ENCODE measurements at places on chromosomes 4 and X. TPM values are rescaled to one million over a fixed set of nuclear protein-coding genes. Genes with fewer than 3 reads are reported as not detected.

GRCh38 chr4:7812231-7812857 lies 127.3 kb downstream of the AFAP1 start:
- no peak for DNase-seq

GRCh38 chr4:143882892-143883291 lies 22.5 kb downstream of the GYPE start:
- DNase-seq, result no peak

GRCh38 chrX:105017641-105018040 lies 202.9 kb downstream of the TEX13A start:
- DNase-seq, result no peak

DNA sequence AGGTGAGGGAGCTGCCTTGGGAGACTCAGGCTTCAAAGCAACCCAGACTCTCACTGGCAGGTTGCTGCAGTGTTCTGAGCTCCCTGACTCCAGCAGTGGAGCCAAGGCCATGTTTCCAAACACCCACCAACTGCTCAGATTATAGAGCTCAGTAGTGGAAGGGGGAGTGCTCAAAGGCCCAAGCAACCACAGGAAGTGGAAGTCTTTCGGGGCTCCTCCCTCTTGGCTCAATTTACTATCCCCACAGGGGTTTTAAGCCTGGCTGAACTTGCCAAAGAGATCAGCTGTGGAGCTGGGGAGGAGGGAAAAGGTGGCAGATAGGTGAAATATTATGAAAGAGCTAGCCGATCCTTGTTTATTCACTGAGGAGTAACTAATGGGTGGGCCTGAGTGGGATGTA lies 82.5 kb downstream of the HPRT1 start:
- DNase-seq, result no peak

DNA sequence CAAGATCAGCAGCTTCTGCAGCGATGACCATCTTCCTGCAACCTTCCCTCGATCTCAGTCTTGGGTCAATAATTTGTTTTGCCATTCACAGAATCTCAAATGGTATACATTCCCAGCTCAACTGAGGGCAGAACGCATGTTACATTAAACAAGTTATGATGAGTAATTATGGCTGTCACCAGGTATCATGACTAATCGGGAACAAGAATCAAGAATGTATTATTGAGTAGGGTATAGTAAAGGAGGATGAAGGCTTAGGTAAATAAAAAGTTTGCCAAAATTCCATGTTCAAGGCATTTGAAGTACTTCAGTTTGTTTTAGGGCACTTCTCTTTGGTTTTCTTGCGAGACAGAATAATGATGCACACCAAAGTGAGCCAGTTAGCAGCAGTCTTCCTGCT lies 194.1 kb downstream of the SH2D1A start:
- no peak for DNase-seq

- no peak for DNase-seq
Observed at GRCh38 chr4:86961605-86962295, 26.9 kb downstream of the AFF1 start.

DNA sequence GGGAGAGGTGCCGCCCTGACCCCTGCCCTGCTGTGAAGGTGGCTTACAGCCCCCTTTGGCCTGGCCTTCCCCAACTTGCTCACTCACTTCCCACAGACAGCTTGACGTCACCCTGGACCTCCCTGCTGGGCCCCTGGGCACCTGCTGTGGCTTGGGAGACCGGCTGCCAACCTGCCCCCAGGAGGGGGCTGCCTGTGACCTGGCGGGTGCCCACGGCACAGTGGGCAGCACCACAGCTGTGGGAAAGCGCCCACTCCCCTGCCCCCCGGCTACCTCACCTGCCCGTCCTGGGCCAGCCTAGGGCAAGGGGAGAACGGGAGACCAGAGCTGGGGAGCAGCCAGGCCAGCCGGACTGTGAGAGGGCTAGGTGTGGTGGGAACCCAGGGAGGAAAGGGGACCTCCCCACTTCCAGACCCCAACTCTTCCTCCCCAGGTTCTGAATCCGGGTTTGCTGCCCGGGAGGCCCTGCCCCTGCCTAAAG lies 2.4 kb upstream of the ZFP92 start:
- DNase-seq, result no peak

- no peak for DNase-seq
Observed at GRCh38 chrX:29466456-29466855, 748.9 kb upstream of the MAGEB2 start.

DNA sequence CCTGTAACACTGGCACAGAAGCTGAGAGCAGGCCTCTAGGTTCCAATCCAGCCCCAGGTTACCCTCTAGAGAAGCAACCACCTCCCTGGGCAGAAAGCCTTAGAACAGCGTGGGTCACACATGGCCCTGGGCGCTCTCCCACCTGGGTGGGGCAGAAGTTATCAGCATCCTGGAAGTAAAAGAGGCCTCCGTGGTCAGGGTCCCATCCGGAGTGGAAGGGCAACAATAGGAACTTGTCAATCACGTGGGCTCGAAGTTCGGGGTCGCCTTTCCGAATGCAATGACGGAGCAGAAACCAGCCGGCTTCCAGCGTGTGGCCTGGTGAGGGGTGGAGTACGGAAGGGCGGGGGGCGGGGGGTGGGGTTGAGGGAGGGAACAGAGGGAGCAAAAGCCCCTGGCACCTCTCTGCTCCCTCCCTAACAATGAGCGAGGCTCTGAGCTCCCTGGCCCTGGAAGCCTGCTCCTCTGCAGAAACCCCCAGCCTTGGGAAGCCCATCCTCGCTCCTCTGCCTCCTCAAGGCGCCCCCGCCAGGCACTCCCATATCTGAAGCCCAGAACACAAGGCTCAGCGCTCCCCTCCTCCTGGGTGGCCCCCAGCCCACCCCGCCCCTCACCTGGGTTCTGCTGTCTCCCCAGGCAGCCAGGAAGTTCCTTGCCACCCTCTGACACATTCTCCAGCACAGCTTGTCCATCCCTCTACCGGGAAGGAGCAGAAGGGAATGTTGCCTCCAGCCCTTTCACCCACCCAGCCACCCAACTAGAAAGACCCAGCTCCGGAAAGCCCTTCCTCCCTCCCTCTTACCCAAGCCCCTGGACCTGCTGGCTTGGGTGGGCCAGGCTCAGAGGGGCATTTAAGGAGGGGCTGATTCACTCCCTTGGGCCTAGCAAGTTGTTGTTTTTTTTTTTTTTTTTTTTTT lies 2.8 kb downstream of the RENBP start:
- DNase-seq, result no peak

GRCh38 chrX:109336141-109336540 lies 145.7 kb downstream of the GUCY2F start:
- DNase-seq, result no peak

- no peak for DNase-seq
Observed at GRCh38 chrX:154024271-154024670, 4.6 kb upstream of the IRAK1 start.

DNA sequence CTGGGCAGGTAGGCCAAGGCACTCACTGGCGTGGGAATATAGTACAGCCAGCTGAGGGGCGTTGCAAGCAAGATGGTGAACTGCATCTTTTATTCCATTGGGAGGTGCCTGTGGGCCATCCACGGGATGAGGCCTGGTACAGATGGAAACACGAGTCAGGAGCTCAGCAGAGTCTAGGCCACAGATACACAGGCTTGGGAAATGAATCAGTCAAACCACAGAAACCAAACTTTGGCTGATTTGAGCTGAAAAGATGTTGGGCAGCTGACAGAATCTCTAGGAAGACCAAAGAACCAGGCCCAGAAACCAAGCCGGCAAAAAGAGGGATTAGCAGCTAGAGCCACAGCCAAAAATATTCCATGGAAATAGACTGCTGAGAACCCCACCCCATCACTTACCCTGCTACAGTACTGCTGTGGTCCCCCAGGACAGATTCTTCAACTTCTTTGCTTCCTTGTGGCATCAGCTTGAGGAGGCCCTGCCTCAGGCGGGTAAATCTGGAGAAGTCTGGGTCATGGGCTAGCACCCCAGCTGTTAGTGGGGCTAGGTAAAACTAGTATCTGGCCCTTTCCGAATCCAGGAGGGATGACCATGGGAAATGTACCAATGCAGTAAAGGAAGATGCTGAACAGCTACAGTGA lies 75.4 kb downstream of the TMEM131L start:
- DNase-seq, result no peak

DNA sequence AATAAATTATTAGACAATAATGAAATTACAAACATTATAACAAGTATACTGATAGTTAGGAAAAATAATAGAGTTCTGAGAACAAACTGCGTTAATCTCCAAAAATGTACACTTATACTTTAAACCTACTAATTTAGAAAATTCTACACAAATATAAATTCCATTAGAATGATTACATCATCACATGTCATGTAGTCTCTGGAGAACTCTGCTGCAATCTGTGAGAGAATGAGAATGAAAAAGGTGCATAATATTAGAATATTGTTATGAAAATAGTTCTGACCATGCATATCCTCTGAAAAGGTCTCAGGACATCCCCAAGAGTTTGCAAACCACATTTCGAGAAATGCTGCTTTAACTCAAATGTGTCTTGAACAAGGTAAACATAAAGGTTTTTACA lies 11.4 kb downstream of the GUCY1A1 start:
- DNase-seq, result no peak

DNA sequence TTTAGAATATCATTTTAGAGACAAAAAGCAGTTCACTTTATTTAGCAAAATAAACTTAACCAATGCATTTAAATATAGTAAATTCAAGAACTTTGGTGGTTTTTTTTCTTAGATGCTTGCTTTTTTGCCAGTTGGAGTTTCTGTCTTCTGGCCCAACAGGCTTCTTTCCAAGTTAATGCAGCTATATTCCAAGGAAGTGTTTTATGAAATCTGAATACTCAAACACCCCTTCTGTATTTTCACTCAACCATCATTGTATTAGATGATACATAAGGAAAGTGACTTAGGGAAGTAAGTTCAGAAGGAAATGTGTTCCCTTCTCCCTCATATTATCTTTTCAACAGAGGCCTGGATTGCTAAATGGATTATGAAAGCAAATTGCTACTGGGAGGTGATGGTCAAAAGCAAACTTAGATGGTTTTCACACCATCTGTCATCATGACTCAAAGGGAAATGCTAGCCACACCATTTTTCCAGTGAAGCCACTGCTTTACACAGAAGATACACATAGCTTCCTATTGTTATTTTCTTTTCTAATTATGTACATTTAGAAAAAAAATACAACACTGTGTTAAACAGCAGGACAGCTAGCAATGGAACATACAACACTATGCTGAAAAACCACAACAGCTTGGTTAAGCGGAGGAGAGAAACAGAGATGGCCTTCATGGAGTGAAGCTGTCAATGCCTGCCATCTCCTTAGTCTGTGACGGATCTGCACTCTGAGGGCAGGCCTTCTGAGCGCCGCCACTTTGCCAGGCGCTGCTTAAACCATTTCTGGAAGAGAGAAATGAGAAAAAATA lies 32.9 kb downstream of the HOPX start:
- no peak for DNase-seq

DNA sequence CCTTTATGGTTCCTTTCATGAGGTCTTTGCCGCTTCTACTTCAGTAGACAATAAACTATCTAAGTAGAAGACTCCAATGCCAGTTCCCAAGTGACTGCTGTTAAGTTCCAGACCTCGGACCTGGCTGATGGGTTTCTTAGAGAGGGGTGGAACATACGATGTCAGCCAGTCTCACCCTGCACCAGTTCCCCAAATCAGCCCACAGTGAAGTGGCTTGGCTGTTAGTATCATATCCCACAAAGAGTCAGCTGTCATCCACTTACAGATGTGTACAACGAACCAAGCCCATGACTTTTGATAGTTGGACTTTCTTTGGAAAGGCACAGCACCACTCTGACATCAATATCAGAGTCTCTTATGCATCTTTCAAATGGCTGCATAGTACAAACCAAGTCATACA lies 8.1 kb upstream of the KLHL34 start:
- DNase-seq, result no peak

GRCh38 chr4:78652282-78652876 lies 100.8 kb downstream of the ANXA3 start:
- DNase-seq, result peak; percentile 48

- DNase-seq, result no peak
Observed at GRCh38 chrX:49884290-49884862, 5.1 kb downstream of the USP27X start.

DNA sequence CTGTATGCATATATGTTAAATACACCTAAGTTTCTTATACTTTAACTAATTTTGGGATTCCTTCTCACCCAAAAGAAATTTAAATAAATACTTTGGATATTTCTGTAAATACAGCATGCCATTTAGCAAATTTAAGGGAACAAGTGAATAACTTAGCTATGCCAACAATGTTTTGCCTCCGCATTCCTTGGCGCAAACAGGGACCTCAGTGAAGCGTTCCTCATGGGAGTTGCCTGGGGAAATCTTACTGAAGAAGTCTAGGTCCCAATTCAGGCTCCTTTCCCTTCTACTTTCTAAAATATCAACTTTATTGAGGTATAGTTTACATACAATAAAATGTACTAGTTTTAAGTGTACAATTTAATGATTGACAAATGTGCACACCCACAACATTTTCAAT lies 25.0 kb downstream of the COL4A5 start:
- DNase-seq, result no peak

GRCh38 chr4:6769233-6769988 lies 13.1 kb upstream of the KIAA0232 start:
- DNase-seq, result no peak

GRCh38 chrX:19702856-19703255 lies 184.5 kb downstream of the SH3KBP1 start:
- DNase-seq, result no peak

GRCh38 chr4:7973545-7973981 lies 33.9 kb upstream of the AFAP1 start:
- DNase-seq, result no peak

- DNase-seq, result no peak
Observed at GRCh38 chrX:40299641-40300046, 201.9 kb upstream of the BCOR start.

GRCh38 chr4:153518001-153518400 lies 51.8 kb downstream of the TMEM131L start:
- DNase-seq, result no peak

DNA sequence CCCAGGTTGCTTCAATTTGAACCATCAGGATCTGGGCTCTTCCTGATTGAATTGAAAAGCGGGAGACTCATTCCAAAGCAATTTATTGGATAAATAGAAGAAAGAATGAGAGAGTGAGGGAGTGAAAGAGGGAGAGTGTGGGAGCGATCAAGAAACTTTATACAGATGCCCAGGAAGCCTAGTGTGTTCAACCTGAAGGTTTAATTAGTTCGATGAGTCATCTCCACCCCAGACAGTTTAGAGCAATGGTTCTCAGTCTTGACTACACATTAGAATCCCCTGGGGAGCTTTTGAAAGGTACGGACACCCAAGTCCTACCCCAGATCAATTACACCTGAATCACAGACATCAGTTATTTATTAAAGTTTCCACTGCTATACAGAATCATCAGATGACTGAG lies 61.5 kb downstream of the GEMIN8 start:
- no peak for DNase-seq

- no peak for DNase-seq
Observed at GRCh38 chr4:124650614-124651013, 61.9 kb downstream of the ANKRD50 start.

Gene CYBB
- polyA plus RNA-seq, result 16.2 TPM

Gene MAGEA9B
- not detected for polyA plus RNA-seq

Gene TLR1
- polyA plus RNA-seq, result 4.5 TPM

Gene LRAT
- polyA plus RNA-seq, result 0.10 TPM

Gene BEX1
- polyA plus RNA-seq, result 14.2 TPM

Gene ANOS1
- 24.9 TPM for polyA plus RNA-seq

Gene FRMD7
- polyA plus RNA-seq, result not detected

Gene HAUS7
- 33.7 TPM for polyA plus RNA-seq

Gene XG
- 0.26 TPM for polyA plus RNA-seq

Gene H2BW2
- 1.3 TPM for polyA plus RNA-seq
